Effector CD8-positive, alpha-beta T cell (primary cell): ENCODE measurements at places on chromosomes 7 and 10.

DNA sequence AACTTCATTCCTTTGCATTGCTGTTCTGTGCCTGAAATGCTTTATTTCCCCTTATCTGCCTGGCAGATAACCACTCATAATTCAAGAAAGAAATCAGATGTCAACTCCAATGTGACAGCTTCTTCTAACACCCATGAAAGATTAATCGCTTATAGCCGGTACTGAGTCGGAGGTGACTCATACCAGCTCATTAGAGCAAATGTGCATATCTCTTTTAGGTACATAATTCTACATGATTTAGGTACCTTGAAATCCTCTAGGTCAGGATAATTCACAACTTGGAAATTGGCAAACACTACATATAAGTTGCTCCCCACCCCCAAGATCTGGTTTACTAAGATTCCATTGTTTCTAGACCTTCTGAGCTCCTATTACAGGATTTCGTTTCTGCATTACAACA lies 554.4 kb upstream of the SORCS1 start:
- DNase-seq = no peak

GRCh38 chr7:121140790-121141189 lies 152.3 kb downstream of the CPED1 start:
- DNase-seq = no peak

DNA sequence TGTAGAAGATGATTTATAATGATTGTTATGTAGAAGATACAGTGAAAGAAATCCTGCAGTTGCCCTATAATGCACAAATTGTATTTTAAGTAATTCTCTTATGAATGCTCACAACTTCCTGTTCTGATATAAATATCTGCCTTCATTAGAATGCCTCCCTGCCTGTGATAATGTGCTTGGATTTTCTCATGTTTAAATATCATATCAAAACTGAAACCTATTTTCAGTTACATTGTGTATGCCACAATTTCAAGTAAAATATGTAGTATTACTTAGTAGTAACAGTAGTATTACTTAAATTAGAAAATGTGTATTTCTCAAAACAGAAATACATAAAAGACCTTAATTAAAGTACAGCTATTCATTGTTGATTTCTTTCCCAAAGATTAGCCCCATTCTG lies 41.1 kb upstream of the TFEC start:
- DNase-seq = no peak

DNA sequence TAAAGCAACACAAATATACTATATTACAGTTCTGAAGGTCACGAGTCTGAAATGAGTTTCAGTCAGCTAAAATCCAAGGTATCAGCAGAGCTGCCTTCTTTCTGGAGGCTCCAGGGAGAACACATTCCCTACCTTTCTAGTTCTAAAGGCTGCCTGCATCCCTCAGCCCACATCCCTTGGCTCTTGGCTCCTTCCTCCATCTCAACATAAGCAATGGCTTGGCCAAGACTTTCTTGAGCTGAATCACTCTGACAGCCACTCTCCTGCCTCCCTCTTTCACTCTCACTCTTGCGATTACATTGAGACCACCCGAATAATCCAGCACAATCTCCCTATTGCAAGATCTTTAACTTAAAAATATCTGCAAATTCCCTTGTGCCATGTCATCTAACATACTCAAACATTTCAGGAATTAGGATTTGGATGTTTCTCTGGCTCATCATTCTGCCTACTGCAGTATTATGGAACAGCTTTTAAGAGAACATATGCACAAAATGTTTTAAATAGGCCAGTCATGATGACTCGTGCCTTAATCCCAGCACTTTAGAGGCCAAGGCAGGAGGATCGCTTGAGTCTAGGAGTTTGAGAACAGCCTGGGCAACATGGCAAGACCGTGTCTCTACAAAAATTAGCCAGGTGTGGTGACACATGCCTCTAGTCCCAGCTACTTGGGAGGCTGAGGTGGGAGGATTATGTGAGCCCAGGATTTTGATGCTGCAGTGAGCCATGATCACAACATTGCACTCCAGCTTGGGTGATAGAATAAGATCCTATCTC lies 144.2 kb upstream of the VSTM2A start:
- DNase-seq = no peak

GRCh38 chr7:7681191-7681935 lies 37.0 kb downstream of the RPA3 start:
- no peak for DNase-seq

- no peak for DNase-seq
Measured at GRCh38 chr7:106049139-106049752, 62.9 kb downstream of the SYPL1 start.

GRCh38 chr10:88491314-88491713 lies 91.8 kb downstream of the RNLS start:
- DNase-seq = no peak
